ENCODE measurements at places on chromosomes 4 and X. TPM values are rescaled to one million over a fixed set of nuclear protein-coding genes. Genes with fewer than 3 reads are reported as not detected.

Gene DUX4
- not detected for total RNA-seq

Gene HAND2
- total RNA-seq: 56.4 TPM

Gene HELT
- total RNA-seq: not detected

Gene SASH3
- total RNA-seq: not detected

Gene TXK
- 0.59 TPM for total RNA-seq

Gene SEPTIN6
- total RNA-seq: 63.6 TPM

Gene ATP1B4
- total RNA-seq: not detected

Gene SNCA
- total RNA-seq: 27.9 TPM

Gene FSTL5
- total RNA-seq: 0.05 TPM

Gene CCDC158
- total RNA-seq: under 0.01 TPM

Gene TLR3
- total RNA-seq: 2.1 TPM

Gene RHOXF2
- total RNA-seq: not detected

Gene HMGN5
- total RNA-seq: 1.2 TPM

Gene PNMA5
- not detected for total RNA-seq

Gene MAGEB10
- total RNA-seq: not detected

Gene IL15
- 8.3 TPM for total RNA-seq

Gene BDH2
- 45.4 TPM for total RNA-seq

Gene STPG2
- 0.05 TPM for total RNA-seq

Gene MAGEA12
- not detected for total RNA-seq

Gene CPE
- total RNA-seq: 8.0 TPM

Gene PSAPL1
- total RNA-seq: not detected

Gene CLNK
- not detected for total RNA-seq

Gene PARM1
- 0.89 TPM for total RNA-seq

Gene ANOS1
- 29.6 TPM for total RNA-seq

Gene SCD5
- total RNA-seq: 12.2 TPM

Gene NUDT11
- 10.7 TPM for total RNA-seq

Gene LIMCH1
- 151 TPM for total RNA-seq

Gene BEX4
- total RNA-seq: 11.9 TPM

Gene HERC5
- total RNA-seq: 0.69 TPM

Gene POU4F2
- not detected for total RNA-seq

Gene FAM236D
- not detected for total RNA-seq

Gene ZCCHC18
- 0.30 TPM for total RNA-seq

Gene FOXP3
- not detected for total RNA-seq

Gene GLRA2
- not detected for total RNA-seq

Gene TLR2
- 0.55 TPM for total RNA-seq

Gene TASL
- not detected for total RNA-seq

Gene CAPN6
- not detected for total RNA-seq
